Iris pigment epithelial cell (primary cell): ENCODE measurements at places on chromosomes 11 and 22.

GRCh38 chr11:120569861-120570260 lies 58.3 kb downstream of the GRIK4 start:
- DNase-seq: no peak

DNA sequence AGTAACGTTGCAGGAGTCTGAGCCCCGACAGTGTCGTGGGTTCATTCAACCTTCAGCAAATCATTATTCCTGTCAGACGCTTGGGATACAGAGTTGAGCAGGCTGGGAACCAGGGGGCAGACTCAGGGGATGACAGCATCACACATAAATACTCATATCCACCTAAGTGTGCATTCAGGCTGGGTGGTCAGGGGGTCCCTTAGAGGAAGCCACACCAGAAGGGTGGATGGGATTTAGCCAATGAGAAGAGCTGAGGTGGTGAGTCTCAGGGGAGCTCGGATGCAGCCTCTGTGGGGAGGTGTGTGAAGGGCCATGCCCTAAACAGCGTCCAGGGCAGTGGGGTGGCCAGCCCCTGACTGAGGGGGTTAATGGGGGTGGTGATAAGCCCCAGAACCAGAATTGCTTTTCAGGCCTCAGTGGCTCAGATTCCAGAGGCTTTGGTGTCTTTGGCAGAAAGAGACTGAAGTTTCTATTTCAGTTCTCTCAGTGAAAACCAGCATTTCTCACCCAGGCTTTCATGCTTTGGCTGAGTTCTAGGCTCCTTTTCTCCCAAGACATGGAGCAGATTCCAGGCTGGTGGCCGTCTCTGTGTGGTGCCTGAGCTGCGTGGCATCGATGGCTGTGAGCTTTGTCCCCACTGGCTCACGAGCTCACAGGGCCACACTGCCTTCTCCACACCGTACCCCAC lies 83.9 kb upstream of the CLDN5 start:
- no peak for DNase-seq

GRCh38 chr11:85746670-85747069 lies 60.7 kb upstream of the CCDC89 start:
- DNase-seq: no peak

GRCh38 chr11:134524896-134525845 lies 113.1 kb upstream of the B3GAT1 start:
- no peak for DNase-seq

- no peak for DNase-seq
These were observed 83.7 kb downstream of the CADM1 start for GRCh38 chr11:115420505-115420904.

- DNase-seq: no peak
These were observed 21.4 kb upstream of the AMOTL1 start for GRCh38 chr11:94746721-94747120.

- no peak for DNase-seq
These were observed 79.0 kb downstream of the TRIM29 start for GRCh38 chr11:120058931-120059330.

- DNase-seq: no peak
These were observed 8.2 kb upstream of the PARVG start for GRCh38 chr22:44172370-44173108.

GRCh38 chr11:34219941-34220370 lies 114.5 kb downstream of the NAT10 start:
- DNase-seq: no peak

DNA sequence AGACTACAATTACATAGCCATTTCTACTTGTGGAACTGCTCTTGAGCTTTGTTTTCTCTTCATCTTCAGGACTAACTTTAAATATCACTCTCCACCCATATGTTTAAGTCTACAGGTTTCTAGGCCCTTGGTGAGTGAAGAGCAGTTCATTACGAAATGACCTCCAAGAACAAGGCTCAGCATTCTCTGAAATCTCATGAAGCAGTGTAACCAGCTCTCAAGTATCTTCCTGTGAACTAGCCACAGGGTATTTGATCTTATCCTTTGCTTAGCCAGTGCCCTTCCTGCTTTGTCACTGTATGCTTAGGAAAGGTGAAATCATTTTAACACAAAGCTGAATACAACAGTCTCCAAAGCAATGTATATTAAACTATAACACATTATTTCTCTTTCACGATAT lies 20.4 kb upstream of the LYVE1 start:
- peak; percentile 35 for DNase-seq

DNA sequence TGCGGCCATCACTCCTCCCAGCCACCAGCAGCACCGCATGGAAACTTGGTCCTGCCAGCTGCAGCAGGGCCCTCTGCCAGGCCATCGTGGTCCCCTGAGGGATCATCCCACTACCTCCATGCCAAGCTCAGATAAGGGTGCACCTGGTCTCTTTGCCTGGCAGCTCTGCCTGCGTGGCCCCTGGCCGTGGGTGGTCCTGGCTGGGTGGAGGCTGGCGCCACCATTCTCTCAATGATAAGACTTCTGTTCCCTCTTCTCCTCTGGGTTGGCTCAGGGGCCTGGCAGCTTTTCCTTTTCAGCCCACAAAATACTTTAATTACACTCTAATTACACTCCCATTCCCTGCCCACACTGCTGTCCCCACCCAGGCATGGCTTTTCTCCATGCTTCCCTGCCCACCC lies 26.8 kb upstream of the TSKU start:
- DNase-seq: no peak

DNA sequence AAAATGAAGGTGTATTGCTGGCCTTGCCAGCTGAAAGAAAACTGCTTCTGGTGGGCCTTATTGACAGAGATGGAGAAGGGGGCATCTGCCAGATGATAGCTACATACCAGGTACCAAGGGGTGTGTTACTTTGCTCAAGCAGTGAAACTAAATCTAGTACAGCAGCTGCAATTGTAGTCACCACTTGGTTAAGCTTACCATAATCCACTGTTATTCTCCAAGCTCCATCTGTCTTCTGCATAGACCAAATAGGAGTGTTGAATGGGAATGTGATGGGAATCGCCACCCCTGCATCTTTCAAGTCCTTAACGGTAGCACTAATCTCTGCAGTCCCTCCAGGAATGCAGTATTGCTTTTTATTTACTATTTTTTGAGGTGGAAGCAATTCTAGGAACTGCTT lies 45.8 kb upstream of the LIN7C start:
- DNase-seq: no peak
